Uterine smooth muscle cell (primary cell): ENCODE measurements at places on chromosomes 11 and 22. TPM values are rescaled to one million over a fixed set of nuclear protein-coding genes. Genes with fewer than 3 reads are reported as not detected.

The HIKESHI gene
- total RNA-seq, result 66.8 and 76.5 TPM in 2 replicates

The OTOG gene
- total RNA-seq, result not detected in 2 replicates

The PRRG4 gene
- total RNA-seq, result 0.12 and 0.22 TPM in 2 replicates

The APOBEC3B gene
- 2.4 and 7.5 TPM in 2 replicates for total RNA-seq

The FDX1 gene
- total RNA-seq, result 9.9 and 10.4 TPM in 2 replicates

The LIF gene
- total RNA-seq, result 16.5 and 23.8 TPM in 2 replicates

The PAX6 gene
- total RNA-seq, result not detected in 2 replicates

The THY1 gene
- 162 and 218 TPM in 2 replicates for total RNA-seq

The KDM4E gene
- under 0.01 TPM in 1 of 2 replicates, not detected in the other for total RNA-seq

The GTSE1 gene
- total RNA-seq, result 4.2 and 16.8 TPM in 2 replicates

The CHST1 gene
- total RNA-seq, result 0.89 and 1.7 TPM in 2 replicates

The MMP27 gene
- total RNA-seq, result not detected in 2 replicates

The MPEG1 gene
- total RNA-seq, result not detected in 2 replicates

The KREMEN1 gene
- 3.1 and 6.6 TPM in 2 replicates for total RNA-seq

The BAIAP2L2 gene
- total RNA-seq, result 5.1 and 7.2 TPM in 2 replicates

The CCDC89 gene
- 4.0 and 7.9 TPM in 2 replicates for total RNA-seq

The TMEM151A gene
- under 0.01 and 0.11 TPM in 2 replicates for total RNA-seq

The RASGRP2 gene
- total RNA-seq, result 0.33 and 1.2 TPM in 2 replicates

The NAV2 gene
- total RNA-seq, result 19.9 and 26.6 TPM in 2 replicates

The EHD1 gene
- total RNA-seq, result 61.5 and 111 TPM in 2 replicates

The SEPTIN3 gene
- total RNA-seq, result under 0.01 and 0.37 TPM in 2 replicates

The LDHAL6A gene
- total RNA-seq, result not detected in 2 replicates

The CCDC116 gene
- total RNA-seq, result 0.22 and 0.25 TPM in 2 replicates

The KRTAP5-2 gene
- total RNA-seq, result not detected in 2 replicates

The KRTAP5-11 gene
- total RNA-seq, result not detected in 2 replicates

The SLC5A1 gene
- total RNA-seq, result not detected in 2 replicates

The BRSK2 gene
- total RNA-seq, result 0.50 TPM in 1 of 2 replicates, not detected in the other

The RFPL3 gene
- not detected in 2 replicates for total RNA-seq

The SLC22A12 gene
- not detected in 2 replicates for total RNA-seq

The OR51Q1 gene
- total RNA-seq, result not detected in 2 replicates

The DDI1 gene
- not detected in 2 replicates for total RNA-seq

The DDX25 gene
- total RNA-seq, result under 0.01 and 0.11 TPM in 2 replicates

The SF3B2 gene
- 157 and 183 TPM in 2 replicates for total RNA-seq

The ACAD8 gene
- total RNA-seq, result 17.5 and 17.7 TPM in 2 replicates

The CTSF gene
- 5.9 and 20.6 TPM in 2 replicates for total RNA-seq

The DEFB131B gene
- not detected in 2 replicates for total RNA-seq

The SMPD1 gene
- 28.7 and 39.2 TPM in 2 replicates for total RNA-seq

The FAM181B gene
- 0.12 TPM in 1 of 2 replicates, not detected in the other for total RNA-seq
